ENCODE measurements at places on chromosomes 12 and 14.

DNA sequence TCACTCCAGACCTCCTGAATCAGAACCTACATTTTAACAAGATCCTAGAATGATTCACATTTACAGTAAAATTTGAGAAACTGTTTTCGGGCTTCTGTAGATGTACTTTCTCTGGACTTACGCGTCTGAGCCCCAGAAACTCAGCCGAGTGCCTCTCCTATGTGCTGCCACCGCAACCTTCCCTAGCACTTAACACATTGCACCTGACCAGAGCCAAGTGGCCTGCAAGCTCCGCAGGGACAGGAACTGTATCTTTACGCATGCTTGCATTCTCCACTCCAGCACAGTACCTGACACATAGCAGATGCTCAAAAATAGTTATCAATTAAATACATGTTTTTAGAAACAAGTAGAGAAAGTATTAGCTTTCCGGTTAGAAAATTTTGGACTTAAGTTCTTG, 1.2 kb downstream of the SMCO2 start:
- no peak for DNase-seq

DNA sequence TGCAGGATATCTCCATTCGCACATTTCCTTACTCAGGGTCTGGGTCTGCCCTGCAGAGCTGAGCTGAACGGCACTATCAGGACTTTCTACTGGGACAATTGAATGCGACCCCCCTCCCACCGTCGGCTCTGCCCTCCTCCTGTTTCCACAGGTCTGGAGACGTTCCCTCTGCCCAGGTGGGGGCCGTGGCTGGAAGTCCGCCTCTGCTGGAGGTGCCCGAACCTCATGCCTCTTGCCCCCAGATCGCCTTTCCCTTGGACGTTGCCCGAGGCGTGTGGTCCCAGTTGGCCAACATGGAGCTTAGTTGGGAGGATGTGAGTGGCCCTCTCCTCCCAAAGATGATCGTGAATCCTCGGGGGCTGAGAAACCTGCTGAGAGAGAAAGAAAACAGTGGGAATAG, 21.2 kb upstream of the KLC1 start:
- DNase-seq, result no peak

DNA sequence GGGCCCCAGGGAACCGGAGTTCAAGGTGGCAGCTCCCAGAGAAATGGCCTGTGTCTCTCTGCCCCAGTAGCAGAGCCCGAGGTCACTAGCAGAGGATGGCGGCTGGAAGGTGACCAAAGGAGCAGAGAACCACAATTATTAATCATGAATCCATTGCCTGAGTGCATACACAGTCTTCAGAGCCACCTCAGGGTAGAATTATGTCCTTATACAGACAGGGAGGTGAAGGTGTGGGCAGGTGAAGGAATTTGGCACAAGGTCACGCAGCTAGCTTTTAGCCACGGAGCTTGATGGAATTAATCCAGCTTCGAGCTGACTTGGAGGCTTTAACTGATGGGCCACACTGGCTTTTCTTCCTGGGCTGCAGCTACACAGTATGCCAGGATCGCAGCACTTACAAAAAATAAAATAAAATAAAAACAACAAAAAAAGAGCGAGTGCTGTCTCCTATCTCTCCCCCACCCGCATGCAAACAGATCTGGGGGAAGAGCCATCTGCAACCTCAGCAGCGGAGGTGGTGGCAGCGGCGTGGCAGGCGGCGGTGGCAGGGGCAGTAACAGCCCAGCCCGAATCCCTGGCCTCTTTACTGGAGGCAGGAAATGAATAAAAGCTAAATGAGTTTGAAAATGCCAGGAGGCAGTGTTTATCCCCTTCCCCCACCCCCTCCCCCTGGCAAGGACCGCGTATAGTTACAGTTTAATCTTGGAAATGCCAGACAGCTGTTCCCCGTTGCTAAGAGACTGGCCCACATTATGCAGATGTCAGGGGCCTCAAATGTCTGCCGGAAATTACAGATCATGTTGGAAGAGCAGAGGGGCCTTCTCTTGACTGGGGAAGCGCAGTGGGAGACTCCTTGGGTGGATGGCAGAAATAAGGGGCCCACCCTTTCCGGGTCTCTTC, 93.5 kb downstream of the LRRC74A start:
- DNase-seq, result peak; percentile 91

DNA sequence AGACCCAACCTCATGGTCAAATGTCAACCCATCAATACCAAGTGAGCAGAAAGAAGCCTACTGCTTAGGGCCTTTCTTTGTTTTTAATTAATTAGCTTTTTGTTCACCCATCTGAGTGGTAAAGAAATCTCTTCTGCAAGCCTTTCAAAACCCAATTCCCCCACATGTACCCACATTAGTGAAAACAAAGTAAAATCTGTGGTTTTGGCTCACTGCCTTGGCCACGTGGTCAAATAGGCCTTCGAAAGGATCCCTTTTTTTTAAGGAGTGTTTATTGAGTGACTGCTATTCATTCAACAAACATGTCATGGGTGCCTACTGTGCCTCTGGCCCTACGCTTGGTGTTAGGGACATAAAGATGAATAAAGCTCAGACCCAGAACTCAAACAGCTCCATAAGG, 160.1 kb downstream of the NUAK1 start:
- DNase-seq, result no peak

DNA sequence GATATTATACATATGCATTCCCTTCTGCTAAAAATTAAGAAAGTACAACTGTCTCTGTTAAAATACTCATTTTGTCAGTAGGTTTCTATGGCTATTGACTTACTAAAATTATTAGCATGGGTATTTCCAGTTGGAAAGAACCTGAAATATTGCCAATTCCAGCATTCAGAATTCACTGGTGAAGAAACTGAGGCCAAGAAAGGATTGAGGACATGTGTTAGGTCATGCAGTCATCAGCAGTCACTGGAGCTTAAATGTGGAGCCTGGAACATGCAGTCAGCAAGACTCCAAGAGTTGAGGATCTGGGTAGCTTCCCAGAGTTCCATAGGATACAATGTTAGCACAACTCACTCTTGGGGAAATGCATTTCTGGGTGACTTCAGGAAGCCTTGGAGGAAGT, 1335.6 kb downstream of the AACS start:
- no peak for DNase-seq

DNA sequence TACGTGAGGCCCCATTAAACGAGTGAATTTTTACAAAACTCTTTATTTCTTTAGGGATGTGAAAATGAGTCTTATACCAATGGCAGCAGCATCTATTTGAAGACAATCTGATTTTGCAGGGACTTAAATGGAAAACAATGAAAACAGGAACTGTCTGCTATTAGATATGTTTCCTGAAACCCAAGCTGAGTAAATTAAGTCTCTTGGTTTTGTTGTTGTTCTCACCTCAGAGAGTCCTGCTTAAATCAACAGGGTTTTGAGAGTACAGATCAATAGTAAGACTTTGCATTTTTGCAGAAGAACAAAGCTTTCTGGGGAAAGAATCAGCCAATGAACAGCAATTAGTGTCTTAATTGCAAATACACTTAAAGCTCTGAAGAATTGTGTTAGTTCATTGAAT, 39.1 kb upstream of the LGR5 start:
- no peak for DNase-seq

DNA sequence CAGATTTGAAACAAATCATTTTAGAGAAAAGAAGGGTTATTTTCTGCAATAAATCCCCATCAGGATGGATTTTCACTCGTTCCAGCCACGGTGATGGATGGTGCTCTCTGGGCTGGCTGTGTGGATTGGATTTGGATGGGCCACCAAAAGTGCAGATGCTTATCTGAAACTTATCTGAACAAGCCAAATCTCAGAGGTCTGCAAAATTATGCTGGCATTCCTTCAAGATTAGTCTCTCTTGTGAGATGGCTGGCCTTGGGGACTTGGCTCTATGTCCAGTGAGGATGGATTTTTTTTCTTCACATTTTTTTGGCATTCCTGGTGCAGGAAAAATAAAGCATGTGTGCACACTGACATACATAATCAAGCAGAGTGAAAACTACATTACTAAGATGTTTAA, 341.9 kb downstream of the GXYLT1 start:
- peak; percentile 20 for DNase-seq

- no peak for DNase-seq
These were observed 160.6 kb downstream of the MON2 start for GRCh38 chr12:62627181-62627580.

DNA sequence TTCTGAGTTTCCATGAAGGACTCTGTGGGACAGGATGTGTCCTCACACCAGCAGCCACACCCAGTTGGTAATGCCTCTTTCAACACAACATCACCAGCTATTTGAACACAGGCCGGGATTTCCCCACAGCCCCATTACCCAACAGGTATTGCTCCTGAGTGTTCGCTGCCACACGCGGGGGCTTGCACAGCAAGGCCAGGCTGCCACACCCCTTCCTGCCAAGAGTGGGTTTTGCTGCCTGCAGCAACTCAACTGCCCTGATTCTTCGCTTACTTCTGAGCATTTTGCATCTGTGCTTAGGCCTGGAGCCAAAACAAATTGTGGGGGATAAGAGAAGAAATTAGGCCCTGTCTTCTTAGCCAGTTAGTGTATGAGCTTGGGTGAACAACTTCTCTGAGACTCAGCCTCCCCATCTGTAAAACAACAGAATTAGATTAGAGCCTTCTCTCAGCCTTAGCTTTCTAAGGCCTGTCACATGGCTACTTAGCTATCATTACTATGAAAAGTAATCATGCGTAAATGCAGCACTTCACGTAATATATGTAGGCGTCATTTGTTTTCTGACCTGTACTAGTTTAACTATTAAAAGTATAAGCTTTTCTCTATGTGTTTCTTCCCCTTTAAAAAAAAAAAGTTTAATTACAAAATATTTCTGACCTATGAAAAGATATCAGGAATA, 20.0 kb downstream of the CKAP4 start:
- no peak for DNase-seq

DNA sequence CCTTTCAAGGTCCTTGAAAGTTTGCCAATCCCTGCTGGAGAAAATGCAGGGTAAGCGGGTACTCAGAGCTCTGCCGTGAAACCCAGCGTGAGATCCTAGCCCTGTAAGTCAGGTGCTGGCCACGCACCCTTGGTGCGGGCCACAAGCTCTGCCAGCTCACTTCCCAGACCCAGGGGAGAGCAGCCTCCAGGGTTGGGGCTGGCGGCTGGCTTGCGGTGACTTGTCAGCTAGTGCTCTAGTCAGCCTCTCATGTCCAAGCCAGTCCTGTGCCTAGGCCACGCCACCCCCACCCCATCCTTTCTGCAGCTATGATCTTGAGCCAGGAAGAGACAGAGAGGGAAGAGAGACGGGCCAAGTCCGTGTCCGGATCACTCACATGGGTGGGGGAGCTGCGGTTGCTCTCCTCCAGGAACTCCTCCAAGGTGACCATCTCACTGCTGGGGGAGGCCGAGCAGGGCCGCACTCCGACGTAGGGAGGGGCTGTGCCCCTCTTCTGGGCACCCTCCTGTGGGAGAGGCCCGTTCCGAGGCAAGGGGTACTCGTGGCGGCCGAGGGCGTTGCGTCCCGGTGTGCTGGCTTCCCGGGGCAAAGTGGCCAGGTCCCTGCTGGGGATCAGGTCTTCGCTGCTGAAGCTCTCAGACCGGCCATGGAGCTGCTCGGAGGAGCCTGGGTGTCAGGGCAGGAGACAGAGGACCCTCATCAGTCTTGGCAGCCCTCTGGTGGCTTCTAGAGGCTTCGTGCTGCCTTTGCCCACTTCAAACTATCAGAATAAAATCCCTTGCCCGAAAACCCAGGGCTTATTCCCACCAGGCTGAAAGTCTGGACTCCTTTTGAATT, 33.3 kb upstream of the GPR68 start:
- no peak for DNase-seq

DNA sequence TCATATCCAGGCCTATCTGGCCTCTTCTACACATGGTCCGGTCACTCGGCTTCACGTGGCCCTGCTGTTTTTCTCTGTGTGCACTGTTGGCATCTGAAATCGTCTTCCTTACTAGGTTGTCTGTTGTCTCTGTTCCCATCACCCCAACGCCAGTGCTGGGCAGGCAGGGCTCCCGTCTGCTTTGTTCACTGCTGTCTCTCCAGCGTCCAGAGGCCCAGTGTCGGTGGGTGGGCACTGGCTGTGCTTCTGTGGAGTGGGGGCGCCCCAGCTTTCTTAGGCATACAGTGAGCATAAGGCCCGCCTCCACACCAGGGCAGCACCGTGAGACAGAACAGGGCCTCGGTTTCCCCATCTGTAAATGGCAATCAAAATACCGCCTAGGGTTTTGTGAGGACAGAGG, 153.1 kb downstream of the BCL11B start:
- no peak for DNase-seq

DNA sequence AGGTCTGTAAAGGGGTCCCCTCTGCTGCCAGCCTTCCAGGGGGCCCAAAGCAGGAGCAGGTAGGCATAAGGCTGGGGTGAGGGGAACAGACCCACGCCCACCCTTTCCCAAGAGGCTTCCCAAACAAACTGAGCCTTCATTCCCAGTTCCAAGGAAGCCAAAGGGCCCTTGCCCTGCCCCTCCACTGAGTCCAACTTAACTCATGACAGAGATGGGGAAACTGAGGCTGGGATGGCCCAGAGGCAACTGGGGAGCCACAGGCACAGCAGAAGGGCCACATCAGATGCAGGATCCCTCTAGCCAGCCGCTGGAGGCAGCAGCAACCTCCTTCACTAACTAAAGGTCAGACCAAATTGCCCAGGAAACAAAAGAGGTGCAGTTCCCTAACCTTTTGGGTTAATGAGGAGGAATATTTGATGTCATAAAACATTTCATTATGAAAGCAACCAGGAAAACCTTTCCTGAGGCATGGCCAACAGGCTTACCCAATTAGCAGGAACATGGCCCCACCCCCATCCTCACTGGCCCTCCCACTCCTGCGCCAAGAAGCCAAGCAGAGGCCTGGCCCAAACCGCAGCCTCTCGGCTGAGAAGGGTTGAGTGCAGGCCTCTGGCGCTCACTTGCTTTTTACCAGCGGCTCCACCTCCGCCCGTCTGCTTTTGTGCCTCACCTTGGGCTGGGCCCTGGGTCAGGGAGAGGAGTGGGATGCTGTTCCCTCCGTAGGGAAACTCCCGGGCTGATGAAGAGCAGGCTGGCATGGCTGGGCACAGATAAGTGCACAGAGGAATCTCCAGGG, 293.5 kb upstream of the RTL1 start:
- no peak for DNase-seq

DNA sequence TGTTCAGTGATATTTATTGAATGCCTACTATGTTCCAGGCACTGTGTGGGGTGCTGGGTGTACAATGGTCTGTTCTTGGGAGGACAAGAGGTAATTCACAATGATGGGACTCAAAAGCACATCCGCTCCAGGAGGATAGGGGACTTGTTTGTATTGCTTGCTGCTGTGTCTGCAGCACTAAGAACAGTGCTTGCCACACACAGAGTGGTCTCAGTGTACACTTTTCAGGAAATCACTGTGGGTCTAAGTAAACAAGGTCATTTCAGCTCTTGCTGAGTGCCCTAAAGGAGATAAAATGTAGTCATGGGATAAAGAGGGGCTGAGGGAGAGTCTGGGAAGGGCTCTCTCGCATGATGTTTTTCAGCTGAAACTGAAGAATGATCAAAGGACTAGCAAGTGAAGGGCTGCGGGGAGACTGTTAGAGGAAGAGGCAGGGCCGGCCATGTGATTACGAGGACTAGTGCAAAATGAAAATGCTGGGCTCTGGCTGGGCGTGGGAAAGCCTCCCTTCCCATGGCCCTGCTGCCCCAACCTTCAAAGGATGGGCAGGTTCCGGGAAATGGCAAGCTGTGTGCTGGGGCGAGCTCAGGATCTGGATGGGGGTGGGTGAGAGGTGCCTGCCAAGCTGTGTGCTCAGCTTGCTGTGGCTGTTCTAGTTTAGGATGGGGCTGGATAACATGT, 39.1 kb downstream of the ADCK1 start:
- no peak for DNase-seq

GRCh38 chr14:30673071-30673470, 51.0 kb downstream of the SCFD1 start:
- no peak for DNase-seq
